ENCODE measurements at places on chromosomes 12 and 14. TPM values are rescaled to one million over a fixed set of nuclear protein-coding genes. Genes with fewer than 3 reads are reported as not detected.

Gene ANKRD9
- total RNA-seq: 11.2 TPM

Gene SLC15A5
- total RNA-seq: not detected

Gene GALNT16
- total RNA-seq: 0.89 TPM

Gene NFYB
- 7.6 TPM for total RNA-seq

Gene MBIP
- 42.0 TPM for total RNA-seq

Gene DLK1
- not detected for total RNA-seq

Gene SERPINA9
- not detected for total RNA-seq

Gene NAP1L1
- 257 TPM for total RNA-seq

Gene OVCH1
- not detected for total RNA-seq

Gene PZP
- total RNA-seq: not detected

Gene SCNN1A
- total RNA-seq: 63.3 TPM

All from stomach (tissue), 19 donors.